ENCODE measurements at places on chromosomes 1 and 21.

DNA sequence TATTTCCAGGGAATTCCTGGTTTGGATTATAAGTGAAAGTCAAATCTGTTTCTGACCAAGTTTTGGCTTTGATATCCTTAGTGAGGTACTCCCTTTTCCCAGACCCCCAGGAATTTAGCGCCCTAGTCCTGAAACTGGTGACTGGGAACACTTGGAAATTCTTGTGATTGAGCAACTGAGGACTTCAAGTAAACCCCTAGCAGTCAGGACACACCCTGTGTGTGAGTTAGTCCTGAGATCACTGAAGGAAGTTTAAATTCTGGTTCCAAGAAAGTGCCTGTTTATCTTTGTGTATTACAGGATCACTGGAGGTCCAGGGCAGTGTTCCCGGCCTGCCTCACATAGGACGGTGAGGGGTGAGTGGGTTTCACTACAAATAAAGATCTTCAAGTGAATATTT, 95.1 kb upstream of the F3 start:
- no peak overlapping the region for H3K27ac ChIP-seq
- H3K4me1 ChIP-seq = no peaks in the 10 kb centered on the region
- H3K27me3 ChIP-seq = no peaks in the 10 kb centered on the region
- no peaks in the 10 kb centered on the region for H3K36me3 ChIP-seq

- no peak for DNase-seq
- no peaks in the 10 kb centered on the region for H3K36me3 ChIP-seq
- H3K27ac ChIP-seq = no peak overlapping the region
- H3K4me1 ChIP-seq = peaks cover 4% of the 10 kb centered on the region
- H3K27me3 ChIP-seq = peaks cover 10% of the 10 kb centered on the region
Measured at GRCh38 chr1:21816602-21817302, 4.7 kb downstream of the LDLRAD2 start.

GRCh38 chr1:248136811-248137210, 8.1 kb upstream of the OR2M5 start:
- no peak overlapping the region for H3K27ac ChIP-seq
- no peaks in the 10 kb centered on the region for H3K36me3 ChIP-seq
- DNase-seq = no peak

DNA sequence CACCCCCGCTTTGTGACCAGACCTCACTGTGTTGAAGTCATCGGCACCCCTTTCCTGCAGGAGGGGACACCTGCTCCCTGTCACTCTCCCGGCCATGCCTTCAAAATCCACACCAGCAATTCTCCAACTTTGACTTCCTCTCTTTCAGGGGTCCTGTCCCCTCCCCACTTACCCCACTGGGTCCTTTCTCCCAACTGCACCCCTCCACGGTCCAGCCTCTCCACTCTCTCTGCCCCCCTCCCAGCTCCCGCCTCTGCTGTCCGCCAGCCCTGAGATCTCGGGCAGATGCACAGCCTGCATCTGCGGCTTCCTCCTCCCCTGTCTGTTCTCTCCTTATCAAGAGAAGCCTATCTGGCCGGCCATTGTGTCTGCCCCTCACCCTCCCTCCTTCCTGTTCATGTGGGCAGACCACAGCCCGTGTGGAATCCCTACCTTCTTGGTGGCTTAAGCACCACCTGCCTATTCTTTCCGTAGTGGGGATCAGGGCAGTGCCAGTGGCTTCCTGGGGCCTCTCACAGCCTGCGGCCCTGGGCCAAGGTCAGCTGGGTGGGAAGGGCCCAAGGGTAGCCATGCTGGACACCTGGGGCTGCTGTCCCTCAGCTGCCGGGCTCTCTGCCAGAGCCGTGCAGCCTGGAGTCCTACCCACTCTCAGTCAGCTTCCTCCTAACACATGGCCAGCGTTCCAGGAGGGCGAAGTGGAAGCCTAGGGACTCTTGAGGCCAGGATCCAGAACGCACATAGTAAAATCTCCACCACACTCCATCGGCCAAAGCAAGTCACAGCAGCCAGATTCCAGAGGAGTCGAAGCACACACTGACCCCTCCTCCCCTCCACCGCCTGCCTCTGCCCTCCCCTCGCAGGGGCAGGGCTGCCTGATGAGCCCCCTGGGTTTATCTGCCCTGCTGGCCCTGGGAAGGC, 5.1 kb upstream of the HES4 start:
- DNase-seq = peak; percentile 19
- H3K36me3 ChIP-seq = no peaks in the 10 kb centered on the region
- H3K4me1 ChIP-seq = no peaks in the 10 kb centered on the region
- H3K27me3 ChIP-seq = no peaks in the 10 kb centered on the region
- H3K27ac ChIP-seq = no peak overlapping the region
- H3K4me3 ChIP-seq = no peak overlapping the region

DNA sequence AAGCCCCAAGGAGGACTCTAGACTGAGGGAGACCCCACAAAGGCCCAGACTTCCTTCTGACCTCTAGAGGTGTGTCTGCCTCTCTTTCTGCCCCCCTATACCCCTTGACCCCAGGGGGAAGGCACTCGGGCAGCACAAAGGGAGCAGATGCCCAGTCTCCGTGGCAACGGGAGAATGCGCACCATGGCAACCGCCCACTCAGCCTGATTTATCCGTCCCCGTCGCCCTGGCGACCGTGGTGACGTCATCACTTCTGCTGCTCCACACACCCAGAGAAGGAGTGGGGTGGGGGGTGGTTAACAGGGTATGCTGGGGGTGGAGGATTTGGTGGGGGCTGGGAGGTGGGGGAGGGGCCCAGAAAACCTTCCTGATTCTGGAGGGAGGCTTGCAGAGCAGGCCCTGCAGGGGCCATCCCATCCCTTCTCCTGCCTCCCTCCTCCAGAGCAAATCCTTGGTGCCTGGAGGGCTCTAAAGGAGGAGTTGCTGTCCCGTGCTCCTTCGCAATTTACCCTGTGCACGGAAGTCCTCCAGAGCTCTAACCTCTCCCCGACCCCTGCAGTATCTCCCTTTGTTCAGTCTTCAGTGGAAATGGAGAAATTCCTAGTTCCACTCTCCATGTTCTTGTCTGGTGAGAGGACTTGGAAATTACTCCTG, 6.3 kb downstream of the CELF3 start:
- no peak overlapping the region for H3K4me3 ChIP-seq
- H3K27me3 ChIP-seq = no peaks in the 10 kb centered on the region
- no peak overlapping the region for H3K27ac ChIP-seq
- H3K4me1 ChIP-seq = no peaks in the 10 kb centered on the region

- no peaks in the 10 kb centered on the region for H3K27me3 ChIP-seq
- DNase-seq = no peak
- no peak overlapping the region for H3K4me3 ChIP-seq
- no peak overlapping the region for H3K27ac ChIP-seq
Measured at GRCh38 chr1:157249326-157249725, 111.1 kb upstream of the ETV3 start.

GRCh38 chr1:1421147-1421906, at the start of gene ANKRD65:
Gene ANKRD65, minus strand, starts transcription at chr1:1421276. Its CDS starts 271 bp downstream, at chr1:1421005.
- no peak for DNase-seq
- H3K4me1 ChIP-seq = no peaks in the 10 kb centered on the region
- H3K36me3 ChIP-seq = no peaks in the 10 kb centered on the region
- H3K27ac ChIP-seq = no peak within 1 kb of the TSS
- H3K4me3 ChIP-seq = peak within 1 kb of the TSS; percentile 28

DNA sequence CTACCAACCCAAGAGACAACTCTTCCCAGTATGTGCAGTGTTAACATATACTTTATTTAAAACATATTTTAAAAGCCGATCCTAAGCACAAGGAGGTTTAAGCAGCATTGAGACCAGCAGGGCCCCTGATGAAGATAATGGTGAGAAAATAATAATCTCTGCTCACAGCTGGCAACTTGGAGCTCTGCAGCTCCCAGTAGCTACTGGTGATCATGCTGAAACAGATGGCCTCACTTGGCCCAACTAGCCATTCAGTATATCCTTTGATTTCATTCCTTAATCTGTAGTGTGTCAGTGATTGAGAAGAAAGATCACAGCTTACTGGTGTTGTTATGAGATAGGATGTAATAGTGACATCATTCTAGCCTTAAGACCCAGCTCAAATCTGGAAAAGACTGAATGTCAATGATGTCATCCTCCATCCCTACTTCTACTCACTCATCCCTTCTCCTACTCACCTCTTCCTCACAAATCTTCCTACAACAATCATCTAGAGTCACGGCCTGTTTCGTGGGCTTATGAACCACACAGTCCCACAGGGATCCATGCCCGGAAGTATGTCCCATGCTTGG, 817.9 kb downstream of the PLA2G4A start:
- H3K27me3 ChIP-seq = no peaks in the 10 kb centered on the region
- H3K4me1 ChIP-seq = no peaks in the 10 kb centered on the region
- H3K27ac ChIP-seq = no peak overlapping the region
- DNase-seq = no peak

DNA sequence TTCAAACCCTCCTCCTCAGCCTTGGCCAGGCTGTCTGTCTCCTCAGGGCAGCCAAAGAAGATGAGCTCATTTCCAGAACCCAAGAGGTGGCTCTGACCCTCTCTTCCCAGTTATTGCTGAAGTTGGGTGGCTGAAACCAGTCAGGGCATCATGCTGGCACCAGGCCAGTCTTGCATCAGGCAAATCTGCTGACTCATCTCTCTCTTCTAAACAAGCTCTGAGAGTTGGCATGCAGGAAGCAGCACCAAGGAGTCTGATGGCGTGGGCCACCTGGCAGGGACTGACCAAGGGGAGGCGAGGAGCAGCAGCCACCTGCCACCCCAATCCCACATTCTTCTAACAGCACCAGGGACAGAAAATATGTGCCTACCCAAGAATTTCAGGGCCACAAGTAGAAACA, 104.8 kb upstream of the ATP1A1 start:
- no peaks in the 10 kb centered on the region for H3K4me1 ChIP-seq
- H3K4me3 ChIP-seq = no peak overlapping the region
- no peak for DNase-seq
- no peaks in the 10 kb centered on the region for H3K27me3 ChIP-seq
- no peak overlapping the region for H3K27ac ChIP-seq

DNA sequence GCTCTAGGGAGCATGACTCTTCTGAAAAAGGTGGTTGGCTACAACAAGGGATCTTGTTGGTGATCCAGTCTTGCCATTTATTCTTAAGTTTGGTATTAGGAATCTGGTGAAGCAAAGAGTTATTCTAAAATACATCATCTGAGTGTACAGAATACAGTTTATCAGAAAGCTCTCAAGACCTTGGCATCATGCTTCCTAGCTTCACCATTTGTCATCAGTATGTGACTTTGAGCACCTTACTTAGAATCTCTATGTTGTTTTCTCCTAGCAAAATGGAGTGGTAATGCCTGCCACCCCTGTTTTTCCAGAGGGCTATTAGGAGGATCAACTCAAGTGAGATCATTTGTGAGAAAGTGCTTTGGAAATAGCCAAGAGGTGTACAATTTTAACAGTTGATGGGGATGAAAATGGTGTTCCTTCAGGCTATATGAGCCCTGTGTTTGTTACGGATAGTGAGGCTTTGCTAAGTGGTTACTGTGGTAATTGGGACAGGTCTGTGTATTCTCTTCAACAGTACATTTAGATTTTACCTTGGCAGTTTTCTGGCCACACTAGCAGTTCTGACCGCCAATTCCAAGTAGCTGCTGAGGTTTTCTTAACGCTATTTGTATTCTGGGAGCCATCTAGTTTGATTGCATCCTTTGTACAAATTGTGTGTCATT, 120.5 kb downstream of the DISP1 start:
- H3K27me3 ChIP-seq = no peaks in the 10 kb centered on the region
- no peak for DNase-seq
- peaks cover 4% of the 10 kb centered on the region for H3K4me1 ChIP-seq

- DNase-seq = no peak
- H3K27ac ChIP-seq = no peak overlapping the region
- no peaks in the 10 kb centered on the region for H3K4me1 ChIP-seq
- H3K36me3 ChIP-seq = no peaks in the 10 kb centered on the region
- H3K4me3 ChIP-seq = no peak overlapping the region
- H3K27me3 ChIP-seq = no peaks in the 10 kb centered on the region
Measured at GRCh38 chr1:29708381-29708780, 472.1 kb downstream of the PTPRU start.

GRCh38 chr1:57058652-57059501, 93.1 kb upstream of the C8B start:
- no peaks in the 10 kb centered on the region for H3K36me3 ChIP-seq
- no peak overlapping the region for H3K27ac ChIP-seq
- DNase-seq = no peak
- H3K27me3 ChIP-seq = no peaks in the 10 kb centered on the region
- H3K4me3 ChIP-seq = no peak overlapping the region

DNA sequence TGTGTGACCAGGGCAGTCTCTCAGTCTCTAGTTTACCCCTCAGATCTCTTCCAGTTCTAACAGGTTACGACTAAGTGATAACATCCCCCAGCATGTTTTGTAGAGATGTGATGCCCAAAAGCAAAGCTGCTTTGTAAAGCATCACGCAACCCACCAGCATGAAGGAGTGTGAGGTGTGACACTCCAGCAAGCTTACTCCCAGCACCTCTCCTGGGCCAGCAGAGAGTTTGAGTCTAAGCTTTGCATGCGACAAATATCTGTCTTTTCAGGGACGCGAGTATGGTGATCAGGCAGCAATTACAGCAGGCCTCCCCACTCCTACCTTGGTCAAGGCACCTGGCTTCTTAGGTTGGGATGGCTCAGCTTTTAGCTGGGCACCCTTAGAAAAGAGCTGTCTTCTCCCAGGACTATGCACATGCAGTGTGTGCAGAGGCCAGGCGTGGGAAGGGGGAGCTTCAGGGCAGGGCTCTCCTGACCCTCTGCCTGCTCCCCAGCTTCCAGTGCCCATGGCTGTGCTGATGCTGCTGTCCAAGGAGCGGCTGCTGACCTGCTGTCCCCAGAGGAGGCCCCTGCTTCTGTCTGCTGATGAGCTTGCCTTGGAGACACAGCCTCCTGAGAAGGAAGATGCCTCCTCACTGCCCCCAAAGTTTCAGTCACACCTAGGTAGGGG, 48.2 kb downstream of the ELK4 start:
- H3K4me3 ChIP-seq = no peak overlapping the region
- H3K36me3 ChIP-seq = no peaks in the 10 kb centered on the region
- H3K27ac ChIP-seq = no peak overlapping the region
- H3K4me1 ChIP-seq = no peaks in the 10 kb centered on the region
- H3K27me3 ChIP-seq = no peaks in the 10 kb centered on the region
- DNase-seq = no peak

DNA sequence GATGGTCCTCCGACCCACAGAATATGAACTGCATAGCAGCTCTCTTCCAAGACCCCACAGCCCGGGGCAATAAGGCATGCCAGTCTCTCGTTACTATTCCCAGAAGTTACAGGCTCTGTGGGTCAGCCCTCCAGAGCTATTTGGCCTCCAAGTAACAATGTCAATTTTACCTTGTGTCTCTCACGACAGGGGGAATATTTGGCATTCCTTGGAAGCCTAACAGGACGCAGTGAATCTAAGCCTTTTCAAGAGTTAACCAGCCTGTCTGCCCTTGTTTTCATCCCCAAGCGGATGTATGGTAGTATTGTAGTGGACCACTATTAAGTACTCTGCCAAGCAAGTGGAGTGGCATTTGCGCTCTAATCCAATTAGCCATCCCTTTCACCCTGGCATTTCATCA, 24.4 kb upstream of the GNG4 start:
- H3K27me3 ChIP-seq = no peaks in the 10 kb centered on the region
- no peaks in the 10 kb centered on the region for H3K4me1 ChIP-seq
- no peak for DNase-seq
- no peak overlapping the region for H3K4me3 ChIP-seq
- no peak overlapping the region for H3K27ac ChIP-seq
- H3K36me3 ChIP-seq = no peaks in the 10 kb centered on the region

- H3K27ac ChIP-seq = no peak overlapping the region
- H3K36me3 ChIP-seq = no peaks in the 10 kb centered on the region
- DNase-seq = no peak
- no peaks in the 10 kb centered on the region for H3K4me1 ChIP-seq
- no peak overlapping the region for H3K4me3 ChIP-seq
Measured at GRCh38 chr1:48073798-48074530, 76.8 kb upstream of the TRABD2B start.

Measured in uterus (tissue), 4 donors.